ENCODE measurements at places on chromosomes 5 and 9.
A peak's percentile ranks its signal among the peaks of the same experiment; 100 is the strongest.

DNA sequence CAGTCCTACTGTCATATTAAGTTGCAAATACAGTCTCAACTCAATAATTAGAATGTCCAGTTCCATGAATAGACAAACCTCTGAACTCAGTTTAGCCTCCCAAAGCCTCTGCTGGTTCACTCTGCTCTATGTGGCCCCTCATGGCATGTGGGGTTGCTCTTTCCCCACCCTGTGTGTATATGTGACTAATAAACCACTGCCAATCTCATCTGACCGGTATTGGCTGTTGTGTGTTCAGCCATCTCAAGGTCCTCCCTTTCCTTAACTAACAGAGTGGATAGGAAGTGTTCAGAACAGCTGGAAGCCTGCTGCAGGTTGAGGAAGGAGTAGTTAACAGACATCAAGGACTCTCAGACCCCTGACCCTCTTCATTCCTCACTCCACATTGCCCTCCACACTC, 55.3 kb downstream of the IL33 start:
- no peak for ATAC-seq

- no peak for ATAC-seq
Measured at GRCh38 chr5:170161069-170161468, 55.4 kb downstream of the FOXI1 start.

GRCh38 chr9:106066940-106067524, 372.7 kb downstream of the TMEM38B start:
- ATAC-seq, result no peak

- no peak for ATAC-seq
Measured at GRCh38 chr9:136308006-136308701, 4.3 kb upstream of the CCDC187 start.

GRCh38 chr9:121748074-121748473, 96.6 kb downstream of the DAB2IP start:
- ATAC-seq, result no peak

GRCh38 chr5:168836603-168837231, 257.5 kb upstream of the PANK3 start:
- ATAC-seq, result peak; percentile 88

All from activated T-helper 17 cell treated with anti-CD3 and anti-CD28 coated beads, Interleukin-2, amount 50 U/mL, for 72 hours (primary cell).